GOT3 (cell line): ENCODE measurements at places on chromosomes 5 and 9.

DNA sequence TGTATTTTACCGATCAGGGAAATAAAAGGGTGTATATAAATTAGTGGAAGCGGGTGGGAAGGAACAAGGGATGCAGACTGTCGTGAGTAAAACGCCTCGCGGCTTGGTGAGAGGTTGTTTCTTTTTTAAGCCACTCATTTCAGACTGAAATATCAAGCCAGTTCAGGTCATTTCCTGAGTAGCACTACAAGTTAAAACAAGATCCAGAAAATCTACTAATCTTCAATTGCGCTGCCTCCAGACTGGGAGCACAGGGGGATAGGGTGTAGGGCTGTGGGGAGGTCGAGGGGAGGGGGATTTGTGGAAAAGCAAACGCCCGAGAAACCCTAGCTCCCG is 140.8 kb downstream of the TSSK1B start:
- no peak for DNase-seq

DNA sequence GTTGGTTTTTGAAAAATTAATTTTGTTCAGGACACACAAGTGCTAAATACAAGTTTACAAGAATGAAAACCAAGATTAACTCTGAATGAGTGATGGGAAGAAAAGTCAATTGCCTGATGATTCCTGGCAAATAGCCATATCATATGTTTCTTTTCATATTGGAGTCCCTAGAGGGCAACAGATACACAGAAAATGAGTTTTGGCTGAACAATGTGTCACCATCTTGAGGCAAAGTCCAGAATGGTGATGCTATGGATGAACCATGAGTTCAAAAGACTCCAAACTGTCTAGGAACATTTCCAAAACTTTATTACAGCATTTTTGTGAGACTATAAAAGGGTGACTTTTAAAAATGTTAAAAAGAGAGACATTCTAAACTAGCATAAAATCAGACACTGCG is 382.9 kb downstream of the TMEM161B start:
- DNase-seq = no peak

DNA sequence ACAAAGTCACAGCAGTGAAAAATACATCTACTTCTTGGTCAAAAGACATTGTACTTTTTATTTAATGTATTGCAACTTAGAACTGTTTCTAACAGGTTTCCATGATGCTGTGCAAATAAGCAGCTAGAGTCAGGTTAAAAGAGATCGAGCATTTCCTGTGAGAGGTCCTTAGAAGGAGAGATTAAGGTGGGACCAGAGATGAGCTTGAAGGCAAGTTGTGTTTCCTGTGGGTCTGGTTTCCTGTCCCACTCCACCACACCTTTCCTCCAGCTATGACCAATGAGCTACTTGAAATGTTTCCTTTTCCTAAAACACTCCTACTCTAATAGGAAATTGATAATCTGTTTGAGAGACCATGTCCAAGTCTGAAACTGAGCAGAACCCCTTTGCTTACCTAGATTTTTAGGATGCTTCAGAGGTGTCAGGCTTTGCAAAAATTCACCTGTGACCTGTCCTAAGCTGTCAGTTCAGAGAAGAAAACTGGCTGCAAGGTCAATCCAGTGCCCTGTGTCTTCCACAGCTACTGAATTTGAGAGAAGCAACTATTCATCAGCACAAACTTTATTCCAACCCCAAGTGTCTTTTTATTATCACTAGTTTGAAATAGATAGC is 13.1 kb upstream of the RLN1 start:
- DNase-seq = no peak

- DNase-seq = peak; percentile 41
Measured at GRCh38 chr5:38809388-38810359, 36.1 kb upstream of the OSMR start.

DNA sequence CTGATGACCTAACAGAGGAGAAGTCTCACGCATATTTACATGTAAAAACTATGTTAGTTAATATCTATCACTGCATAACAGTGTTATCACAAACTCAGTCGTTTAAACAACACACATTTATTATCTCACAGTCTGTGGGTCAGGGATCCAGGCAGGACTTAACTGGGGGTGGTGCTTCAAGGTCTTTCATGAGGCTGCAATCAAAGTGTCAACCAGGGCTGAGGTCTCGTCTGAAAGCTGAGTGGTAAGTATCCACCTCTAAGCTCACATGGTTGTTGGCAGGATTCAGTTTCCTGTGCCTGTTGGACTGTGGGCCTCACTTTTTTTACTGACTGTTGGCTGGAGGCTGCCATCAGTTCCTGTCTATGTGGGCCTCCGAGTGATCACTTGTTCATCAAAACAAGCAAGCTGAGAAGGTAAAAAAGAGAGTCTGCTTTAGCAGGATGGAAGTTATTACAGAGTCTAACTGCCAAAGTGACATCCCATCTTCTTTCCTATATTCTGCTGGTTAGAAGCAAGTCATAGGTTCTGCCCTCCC is 188.6 kb downstream of the CARTPT start:
- DNase-seq = no peak

DNA sequence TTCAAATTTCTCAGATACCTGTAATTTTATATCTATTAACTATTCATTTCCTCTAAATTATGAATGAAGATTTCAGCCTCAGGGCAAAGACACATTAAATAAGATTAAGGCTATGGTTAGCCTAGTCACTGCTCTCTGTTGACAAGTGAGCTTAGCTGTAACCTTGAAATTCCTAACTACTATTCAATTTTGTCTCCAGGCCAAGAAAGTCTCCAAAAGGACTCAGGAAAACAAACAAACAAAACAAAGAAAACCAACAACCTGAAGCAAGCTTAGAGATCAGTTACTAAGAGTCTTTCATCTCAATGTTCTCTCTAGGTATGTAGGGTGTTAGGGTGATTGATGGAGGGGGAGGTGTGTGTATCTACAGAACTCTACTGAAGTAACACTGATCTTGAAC is 9.6 kb upstream of the CTNNAL1 start:
- no peak for DNase-seq

DNA sequence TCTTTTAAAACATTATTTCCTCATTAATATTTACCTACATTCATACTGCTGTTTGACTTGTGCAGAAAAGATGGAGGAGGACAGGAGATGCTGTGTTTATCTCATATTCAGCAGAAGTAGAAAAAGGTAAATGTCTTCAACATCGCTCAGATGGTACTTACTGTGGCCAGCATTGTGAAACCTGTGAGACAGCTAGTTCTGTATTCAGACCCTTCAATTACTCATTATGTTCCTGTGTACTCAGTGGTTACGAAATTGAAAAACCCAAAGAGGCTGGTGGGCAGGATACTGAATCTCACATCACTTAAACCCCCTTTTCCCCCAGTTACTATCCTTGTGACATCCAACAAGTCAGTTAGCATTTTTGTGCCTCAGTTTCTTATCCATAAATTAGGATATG is 216.0 kb downstream of the KDM4C start:
- no peak for DNase-seq

DNA sequence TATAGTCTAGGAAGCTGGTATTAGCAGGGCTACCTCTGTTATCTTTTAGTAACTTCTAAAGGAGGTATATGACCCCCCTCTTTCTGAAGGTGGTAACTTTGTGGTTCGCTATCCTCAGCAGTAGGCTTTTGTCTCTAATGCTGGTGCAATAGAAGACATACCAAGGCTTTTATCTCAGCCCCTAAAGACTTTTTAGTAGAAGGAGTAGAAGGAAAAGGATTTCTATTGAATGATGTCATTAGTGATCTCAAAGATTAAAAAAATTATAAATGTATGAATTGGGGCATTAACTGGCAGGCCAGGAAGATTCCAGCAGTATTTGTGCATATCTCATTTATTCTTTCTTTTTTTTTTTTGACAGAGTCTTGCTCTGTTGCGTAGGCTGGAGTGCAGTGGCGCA is 78.2 kb downstream of the RAI14 start:
- DNase-seq = no peak

DNA sequence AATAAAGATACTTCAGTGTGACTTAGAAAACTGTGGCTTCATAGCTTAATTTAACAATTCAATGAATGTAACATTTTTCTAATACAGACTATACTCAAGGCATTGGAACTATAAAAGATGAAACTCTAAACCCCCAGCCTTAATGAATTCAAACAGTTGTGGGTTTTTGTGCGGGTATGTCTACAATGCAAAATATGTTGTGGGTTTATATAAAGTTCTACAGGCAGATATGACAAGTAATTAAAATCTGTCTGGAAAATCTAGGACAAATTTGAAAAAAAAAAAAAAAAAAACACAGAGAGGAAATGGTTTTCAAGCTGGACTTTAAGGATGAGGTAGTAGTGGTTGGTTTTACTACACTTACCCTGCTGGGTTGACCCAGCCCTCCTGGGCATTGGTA is 467.5 kb upstream of the TLE4 start:
- no peak for DNase-seq

- DNase-seq = no peak
Measured at GRCh38 chr5:68318955-68319705, 103.6 kb downstream of the PIK3R1 start.

- no peak for DNase-seq
Measured at GRCh38 chr9:34732886-34733285, 22.9 kb upstream of the CCL21 start.

GRCh38 chr9:106886111-106887046 is 23.4 kb downstream of the ZNF462 start:
- DNase-seq = no peak

GRCh38 chr5:90866915-90867731 is 308.5 kb downstream of the ADGRV1 start:
- no peak for DNase-seq

GRCh38 chr9:118263949-118264348 is 559.7 kb downstream of the TLR4 start:
- DNase-seq = no peak

GRCh38 chr5:103467831-103468230 is 94.8 kb downstream of the NUDT12 start:
- no peak for DNase-seq

DNA sequence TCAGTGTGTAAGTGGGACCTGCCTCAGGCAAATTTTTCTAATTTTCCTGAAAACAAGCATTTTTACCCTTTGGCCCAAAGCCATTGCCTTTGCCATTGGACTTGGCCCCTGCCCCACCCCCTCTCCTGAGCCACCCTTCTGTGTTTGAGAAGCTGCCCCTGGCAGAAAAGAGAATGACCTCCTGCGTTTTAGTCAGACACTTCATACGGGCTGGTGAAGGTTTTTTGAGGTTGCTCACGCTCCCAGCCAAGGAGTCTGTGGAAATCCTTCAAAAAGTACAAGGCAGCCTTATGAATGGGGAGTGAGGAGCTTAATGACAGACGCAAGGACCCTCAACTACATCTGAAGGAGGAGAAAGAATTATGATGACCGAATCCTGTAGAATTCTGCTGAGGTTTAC is 308.9 kb downstream of the SLIT3 start:
- no peak for DNase-seq
